Upper lobe of left lung (tissue), 6 donors: ENCODE measurements at places on chromosomes 4 and X. TPM values are rescaled to one million over a fixed set of nuclear protein-coding genes. Genes with fewer than 3 reads are reported as not detected.

The UGT2B7 gene
- 0.30 TPM for total RNA-seq

The NUDT6 gene
- 5.1 TPM for total RNA-seq

The GAGE12C gene
- total RNA-seq, result not detected

The FAM47A gene
- not detected for total RNA-seq

The DUSP21 gene
- not detected for total RNA-seq

The CTAG1A gene
- total RNA-seq, result not detected

The FMR1NB gene
- total RNA-seq, result not detected

The RTL3 gene
- total RNA-seq, result not detected

The USP17L28 gene
- total RNA-seq, result not detected

The VCX3B gene
- total RNA-seq, result not detected

The GPR119 gene
- total RNA-seq, result not detected

The F8A2 gene
- not detected for total RNA-seq

The GUCY1A1 gene
- 35.6 TPM for total RNA-seq

The ITM2A gene
- 23.4 TPM for total RNA-seq

The MAGEE2 gene
- total RNA-seq, result 0.10 TPM

The MAGEA1 gene
- 0.13 TPM for total RNA-seq

The TAF7L gene
- total RNA-seq, result not detected

The IGSF1 gene
- total RNA-seq, result 0.76 TPM

The NR3C2 gene
- 29.8 TPM for total RNA-seq

The RS1 gene
- total RNA-seq, result 4.5 TPM
